Mesothelial cell of epicardium (in vitro differentiated cells): ENCODE measurements at places on chromosomes 6 and 20. TPM values are rescaled to one million over a fixed set of nuclear protein-coding genes. Genes with fewer than 3 reads are reported as not detected.
A peak's percentile ranks its signal among the peaks of the same experiment; 100 is the strongest.

TNFRSF6B gene
- total RNA-seq = 1.6 TPM in 1 of 3 replicates, not detected in the others

GRCh38 chr20:16711661-16712258, 18.1 kb upstream of the SNRPB2 start:
- DNase-seq = no peak

DNA sequence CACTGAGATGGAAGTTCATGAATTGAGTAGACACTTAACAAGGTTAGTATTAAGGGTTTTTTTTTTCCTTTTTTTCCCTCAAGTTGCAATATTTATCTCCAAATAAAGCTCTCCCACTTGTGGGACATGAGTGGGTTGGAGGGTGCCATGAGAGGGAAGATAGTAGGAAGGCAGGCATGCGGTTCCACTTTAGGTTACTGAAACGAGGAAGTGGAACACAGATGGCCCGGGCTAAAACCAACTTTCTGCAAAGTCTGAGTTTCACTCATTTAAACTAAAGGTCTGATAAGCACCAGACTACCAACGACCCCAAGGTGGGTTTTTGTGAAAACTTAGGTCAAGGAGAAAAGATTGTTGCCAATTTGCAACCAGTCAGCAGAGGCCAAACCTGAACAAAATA, 42.2 kb downstream of the TBC1D7 start:
- DNase-seq = no peak

- DNase-seq = no peak
These were observed 166.8 kb upstream of the FOXQ1 start for GRCh38 chr6:1144842-1145767.

GRCh38 chr6:128174724-128175123, 273.9 kb upstream of the THEMIS start:
- no peak for DNase-seq

GRCh38 chr6:161890832-161891297, 617.0 kb upstream of the AGPAT4 start:
- no peak for DNase-seq

DNA sequence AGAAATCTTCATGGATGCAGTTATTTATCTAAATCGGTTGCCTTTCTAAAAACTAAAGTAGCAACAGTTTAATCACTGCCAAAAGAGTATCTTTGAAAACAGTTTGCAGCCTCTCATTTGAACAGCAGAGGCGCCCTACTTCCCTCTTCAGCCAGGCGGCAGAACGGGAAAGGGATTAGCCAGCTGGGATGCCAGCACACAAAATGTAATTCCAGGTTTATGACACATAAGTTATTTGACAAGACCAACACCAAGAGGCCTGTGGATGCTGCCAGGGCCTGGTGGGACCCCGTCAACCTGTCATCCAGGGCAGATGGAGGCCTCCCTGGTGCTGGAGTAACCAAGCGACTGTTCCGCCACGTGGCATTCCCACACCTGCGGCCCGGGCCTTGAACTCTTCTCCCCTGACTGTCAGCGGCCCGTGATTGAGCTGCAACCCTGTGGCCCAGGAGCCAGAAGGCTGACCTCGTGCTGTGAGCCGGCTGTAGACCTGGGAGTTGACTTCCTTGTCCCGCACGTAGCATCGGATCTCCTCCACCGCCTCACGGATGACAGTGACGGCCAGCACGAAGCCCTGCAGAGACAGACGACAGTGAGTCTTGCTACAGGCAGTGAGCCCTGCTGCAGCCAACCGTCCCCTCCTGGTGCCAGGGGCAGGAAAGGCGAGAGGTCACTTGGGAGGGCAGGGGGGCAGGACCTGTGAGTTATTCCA, 55.5 kb downstream of the ATP9A start:
- DNase-seq = no peak

GRCh38 chr20:45268531-45268930, 14.2 kb upstream of the SLPI start:
- DNase-seq = no peak

- no peak for DNase-seq
These were observed 311.2 kb downstream of the ARHGAP18 start for GRCh38 chr6:129398764-129399163.

STMND1 gene
- 0.34 to 0.38 TPM in 2 of 3 replicates, not detected in the other for total RNA-seq

DNA sequence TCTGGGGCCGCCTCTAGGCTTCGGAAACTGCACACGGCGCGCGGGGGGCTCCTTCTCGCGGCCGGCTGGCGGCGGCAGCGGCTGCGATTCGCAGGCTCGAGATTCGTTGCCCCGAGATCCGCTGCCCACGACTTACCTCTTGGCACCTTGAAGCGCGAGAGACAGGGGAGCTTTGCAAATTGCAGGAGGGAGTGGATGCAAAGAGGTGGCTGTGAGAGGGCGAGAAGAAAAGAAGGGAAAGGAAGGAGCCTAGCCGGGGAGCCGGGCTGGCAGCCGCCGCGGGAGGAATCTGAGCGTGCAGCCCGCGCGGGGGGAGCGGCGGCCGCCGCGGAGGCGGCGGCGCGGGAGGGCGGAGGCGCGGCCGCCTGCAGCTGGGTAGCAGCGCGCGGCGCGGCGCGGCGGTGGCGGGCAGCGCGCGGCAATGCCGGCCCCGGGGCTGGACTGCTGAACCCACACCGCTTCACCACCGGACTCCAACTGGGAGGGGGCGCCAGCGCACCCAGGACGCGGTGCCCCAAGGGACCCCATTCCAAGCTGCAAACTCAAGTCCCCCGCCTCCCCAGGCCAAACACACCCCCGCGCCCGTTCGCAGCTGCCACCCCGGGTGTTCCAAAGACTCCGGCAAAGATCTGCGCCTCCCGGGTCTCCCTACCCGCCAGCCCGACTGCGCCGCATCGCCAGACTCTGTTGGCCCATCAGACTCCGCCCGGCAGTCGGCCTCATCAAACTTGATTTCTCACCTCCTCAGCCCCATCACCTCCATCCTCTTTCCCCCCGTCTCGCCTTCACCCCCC, 44.2 kb upstream of the SUPT3H start:
- DNase-seq = peak; percentile 33

- DNase-seq = no peak
These were observed 580.7 kb downstream of the KIF16B start for GRCh38 chr20:15992564-15992963.

COL10A1 gene
- total RNA-seq = not detected in 3 replicates

- no peak for DNase-seq
These were observed 490.8 kb downstream of the EPM2A start for GRCh38 chr6:145244349-145245100.

DNA sequence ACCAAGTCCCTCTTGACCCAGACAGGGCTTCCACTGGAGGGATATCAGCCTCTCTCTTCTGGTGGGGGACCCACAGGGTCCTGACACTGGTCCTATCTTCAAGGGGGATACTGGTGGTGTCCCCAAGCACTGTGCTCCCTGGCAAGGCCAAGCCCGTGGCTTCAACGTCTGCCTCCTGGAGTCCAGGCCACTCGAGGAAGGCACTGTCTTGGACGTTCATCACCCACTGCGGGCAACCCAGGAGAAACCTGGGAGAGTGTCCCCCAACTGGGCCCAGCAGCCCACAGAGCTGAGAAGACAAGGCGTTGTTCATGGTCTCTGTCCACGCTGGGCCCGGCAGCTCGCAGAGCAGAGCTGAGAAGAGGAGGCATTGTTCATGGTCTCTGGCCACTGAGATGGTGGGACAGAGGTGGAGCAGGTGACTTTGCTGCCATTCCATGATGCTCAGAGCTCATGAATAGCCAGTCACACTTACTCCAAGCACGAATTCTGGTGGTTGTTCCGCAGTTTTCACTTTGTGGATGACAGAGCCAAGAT, 37.5 kb upstream of the FRMD1 start:
- DNase-seq = no peak

DNA sequence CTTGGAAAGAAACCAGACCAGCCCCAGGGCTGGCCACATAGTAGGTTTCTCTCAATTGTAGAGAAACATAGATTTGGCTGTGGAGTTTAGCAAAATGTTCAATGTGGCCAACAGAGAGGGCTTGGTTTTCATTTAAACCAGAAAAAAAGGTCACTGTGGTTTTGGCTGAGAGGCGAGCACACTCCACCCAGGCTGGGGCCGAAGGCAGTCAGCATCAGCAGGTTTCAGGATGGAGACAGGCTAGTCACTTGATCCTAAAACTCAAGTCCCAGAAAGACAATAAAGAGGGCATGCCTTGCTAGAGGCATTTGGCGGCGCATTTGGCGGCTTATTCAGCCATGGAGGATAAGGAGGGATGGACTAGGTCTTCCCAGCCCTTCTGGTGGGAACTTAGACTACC, 73.1 kb downstream of the PRND start:
- no peak for DNase-seq

DNA sequence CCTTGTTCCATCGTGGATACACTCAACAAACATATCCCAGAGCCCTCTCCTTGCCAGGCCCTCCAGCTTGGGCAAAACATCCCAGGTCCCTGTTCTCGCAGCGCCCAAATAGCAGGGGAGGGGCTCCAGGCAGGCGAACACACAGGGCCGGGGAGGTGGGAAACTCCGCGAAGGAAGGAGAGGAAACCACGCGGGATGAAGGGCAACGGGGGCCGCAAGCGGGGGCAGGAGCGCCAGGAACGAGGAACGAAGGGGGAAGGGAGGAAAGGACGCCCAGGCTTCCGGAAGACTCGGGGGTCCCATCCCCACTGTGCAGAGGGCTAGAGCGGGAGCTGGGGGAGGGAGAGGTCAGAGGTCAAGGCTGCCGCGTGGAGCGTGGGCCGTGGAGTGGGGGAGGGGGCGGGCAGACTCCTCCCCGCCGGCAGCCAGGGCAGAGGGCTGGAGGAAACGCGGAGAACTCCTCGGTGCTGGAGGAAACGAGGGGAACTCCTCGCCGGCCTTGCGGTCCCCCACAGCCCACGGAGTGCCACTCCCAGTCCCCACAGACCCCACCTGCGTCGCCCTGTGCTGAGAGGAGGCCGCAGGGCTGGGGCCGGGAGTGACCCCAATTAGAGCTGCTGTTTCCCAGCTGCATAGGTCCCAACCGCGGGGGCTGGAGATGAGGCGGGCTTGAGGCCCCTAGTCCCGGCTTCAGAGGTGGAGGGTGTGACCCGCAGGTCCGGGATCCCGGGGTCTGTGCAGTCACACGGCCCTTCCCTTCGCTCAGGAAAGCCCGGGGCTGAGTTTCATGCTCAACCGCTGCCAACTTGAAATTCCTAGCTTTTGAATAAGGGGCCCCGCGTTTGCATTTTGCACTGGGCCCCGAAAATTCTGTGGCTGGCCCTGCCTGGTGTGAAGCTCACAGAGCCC, 1.2 kb upstream of the RBM38 start:
- DNase-seq = no peak

GRCh38 chr6:170147832-170148708, 142.8 kb downstream of the DLL1 start:
- no peak for DNase-seq

DNA sequence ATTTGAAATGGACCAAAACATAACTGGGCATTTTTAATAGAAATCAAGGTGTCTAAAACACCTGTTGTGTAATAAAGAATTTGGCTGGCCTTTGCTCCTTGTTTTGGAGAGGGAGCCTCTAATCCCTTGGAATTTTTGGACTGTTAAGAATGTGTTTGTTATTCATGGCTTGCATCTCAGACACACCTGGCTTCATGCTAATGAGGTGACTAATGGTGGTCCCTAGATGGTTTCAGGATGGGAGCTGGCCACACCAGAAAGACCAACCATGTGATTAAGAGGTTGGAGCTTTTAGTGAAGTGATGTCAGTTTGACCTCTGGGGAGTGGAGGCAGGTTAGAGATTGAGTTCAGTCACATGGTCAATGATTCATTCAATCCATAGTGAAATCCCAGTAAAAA, 328.4 kb downstream of the DHX35 start:
- DNase-seq = no peak

ATRN gene
- total RNA-seq = 44.7 to 47.5 TPM (median 45.4 TPM) in 3 replicates

- DNase-seq = no peak
These were observed 124.9 kb downstream of the ADAT2 start for GRCh38 chr6:143325379-143326140.

DNA sequence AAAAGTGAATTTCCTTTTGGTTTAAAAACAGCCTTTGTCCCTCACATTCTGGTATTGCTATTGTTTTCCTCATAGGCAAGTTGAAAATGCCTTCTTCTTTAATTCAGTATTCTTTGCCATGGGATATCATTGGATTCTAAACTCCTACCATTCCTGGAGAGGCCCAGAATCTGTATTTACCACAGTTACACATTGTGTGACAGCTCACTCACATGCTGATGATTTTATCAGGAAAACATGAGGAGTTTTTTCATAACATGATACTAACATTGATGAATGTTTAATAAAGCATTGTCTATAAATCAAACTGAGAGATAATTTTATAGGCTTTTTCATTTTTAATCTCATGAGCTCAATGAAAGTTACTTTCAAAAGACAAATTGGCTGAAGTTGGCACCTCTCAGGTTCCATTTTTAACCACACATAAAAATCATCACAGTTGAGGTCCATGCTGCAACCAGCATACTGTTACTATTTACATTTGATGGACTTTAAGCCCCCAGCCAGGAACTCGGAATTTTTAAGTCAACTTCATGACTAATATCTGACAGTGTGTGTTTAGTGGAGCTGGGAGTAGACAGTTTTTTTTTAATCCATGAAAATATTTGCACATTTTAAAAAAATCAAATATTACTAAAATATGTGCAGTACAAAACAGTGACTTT, 82.8 kb downstream of the FAM83B start:
- no peak for DNase-seq

GINM1 gene
- 34.9 to 36.7 TPM (median 36.5 TPM) in 3 replicates for total RNA-seq

SLC35F1 gene
- total RNA-seq = 0.64 to 0.79 TPM (median 0.78 TPM) in 3 replicates

ZNFX1 gene
- 15.5 to 16.8 TPM (median 15.9 TPM) in 3 replicates for total RNA-seq

DNA sequence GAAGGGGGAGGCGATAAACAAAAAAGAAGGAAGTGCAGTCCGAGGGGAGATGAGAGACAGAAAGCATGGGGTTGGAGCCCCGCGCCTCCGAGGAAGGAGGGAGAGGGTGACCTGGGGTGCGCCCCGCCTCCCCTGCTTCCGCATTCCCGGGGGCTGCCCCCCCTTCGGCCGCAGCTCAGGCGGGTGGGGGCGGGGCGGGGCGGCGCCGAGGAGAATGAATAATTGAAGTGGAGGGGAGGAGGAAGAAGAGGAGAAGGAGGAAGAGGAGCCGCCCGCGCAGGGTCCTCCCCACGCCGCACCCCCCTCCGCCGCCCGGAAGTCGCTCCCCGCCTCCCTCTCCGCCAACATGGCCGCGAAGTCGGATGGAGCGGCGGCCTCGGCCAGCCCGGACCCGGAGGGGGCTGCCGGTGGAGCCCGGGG, at the start of gene XKR7:
TSS of gene XKR7 (plus strand) at position 322 of the 420 bp plus-strand sequence. CDS start at position 347, 25 bp downstream.
- peak; percentile 43 for DNase-seq

DNA sequence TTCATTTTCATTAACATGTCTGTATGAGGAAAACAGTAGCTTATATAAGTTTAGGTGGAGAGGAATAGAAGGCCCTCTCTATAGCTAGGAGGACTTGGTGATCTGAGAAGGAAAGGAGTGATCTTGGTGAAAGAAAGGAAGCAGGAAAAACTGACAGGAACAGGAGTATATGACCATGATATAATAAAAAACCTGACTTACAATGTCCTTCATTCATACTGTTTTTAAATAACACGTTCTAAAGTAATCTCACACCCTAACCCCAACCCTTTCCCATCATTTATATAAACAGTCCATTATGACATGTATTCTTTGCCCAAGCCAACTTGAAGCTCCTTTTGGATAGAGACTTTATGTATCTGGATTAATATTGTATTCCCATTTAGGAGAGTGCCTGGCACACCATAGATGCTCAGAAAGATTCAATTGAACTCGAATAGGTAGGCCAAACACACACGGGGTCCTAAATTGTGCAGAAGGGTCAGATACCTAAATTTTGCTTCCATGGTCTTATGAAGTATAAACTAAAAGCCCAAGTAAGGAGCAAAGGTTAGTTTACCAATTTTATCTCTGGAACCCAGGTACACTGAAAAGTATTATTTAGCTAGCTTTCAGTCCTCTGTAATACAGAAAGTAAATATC, 75.9 kb downstream of the OR2B2 start:
- DNase-seq = no peak

- DNase-seq = no peak
These were observed 53.9 kb upstream of the SOX4 start for GRCh38 chr6:21539621-21540100.

- DNase-seq = no peak
These were observed 13.7 kb upstream of the SLC22A16 start for GRCh38 chr6:110490110-110490509.

TSPO2 gene
- total RNA-seq = not detected in 3 replicates
